Activated CD4-positive, alpha-beta T cell treated with anti-CD3 and anti-CD28 coated beads for 36 hours (primary cell): ENCODE measurements at places on chromosomes 4 and X.

- no peak for DNase-seq
Measured at GRCh38 chrX:4764888-4765287, 1051.4 kb upstream of the PRKX start.

DNA sequence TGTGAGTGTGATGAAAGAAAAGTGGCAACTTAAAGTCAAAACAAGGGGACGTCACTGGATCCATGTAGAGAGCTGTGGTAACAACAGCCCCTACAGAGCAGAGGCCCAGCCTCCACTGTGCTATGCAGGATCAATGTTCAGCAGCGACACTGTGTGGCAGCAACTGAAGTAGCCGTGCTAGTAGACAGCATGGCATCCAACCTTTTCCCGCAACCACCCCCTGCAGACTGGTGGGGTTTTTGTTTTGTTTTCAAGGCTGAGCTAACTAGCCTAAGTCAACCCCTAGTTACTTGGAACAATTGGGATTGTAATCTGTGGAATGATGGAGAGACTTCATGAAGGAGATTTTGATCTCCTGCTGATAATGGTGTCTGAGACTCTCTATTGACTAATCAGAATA lies 44.4 kb upstream of the PPARGC1A start:
- no peak for DNase-seq

DNA sequence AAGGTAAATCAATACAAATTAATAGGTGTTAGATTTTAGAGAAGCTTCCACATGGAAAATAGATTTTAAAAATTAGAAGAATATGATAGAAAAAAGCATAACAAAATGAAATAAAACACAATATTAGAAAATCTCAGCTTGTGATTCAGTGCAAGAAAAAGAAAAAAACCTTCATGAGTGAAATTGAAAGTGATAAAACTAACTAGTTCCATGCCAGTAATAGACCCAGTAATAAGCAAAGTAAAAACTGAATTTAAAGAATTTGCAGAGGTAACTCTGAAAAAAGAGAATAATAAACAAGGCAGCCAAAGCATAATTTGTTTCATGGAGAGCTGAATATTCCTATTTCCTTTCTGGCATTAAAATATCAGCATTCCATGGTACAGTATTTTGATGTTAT lies 174.3 kb upstream of the TENM3 start:
- no peak for DNase-seq

GRCh38 chr4:117908306-117909207 lies 125.7 kb upstream of the NDST3 start:
- no peak for DNase-seq

DNA sequence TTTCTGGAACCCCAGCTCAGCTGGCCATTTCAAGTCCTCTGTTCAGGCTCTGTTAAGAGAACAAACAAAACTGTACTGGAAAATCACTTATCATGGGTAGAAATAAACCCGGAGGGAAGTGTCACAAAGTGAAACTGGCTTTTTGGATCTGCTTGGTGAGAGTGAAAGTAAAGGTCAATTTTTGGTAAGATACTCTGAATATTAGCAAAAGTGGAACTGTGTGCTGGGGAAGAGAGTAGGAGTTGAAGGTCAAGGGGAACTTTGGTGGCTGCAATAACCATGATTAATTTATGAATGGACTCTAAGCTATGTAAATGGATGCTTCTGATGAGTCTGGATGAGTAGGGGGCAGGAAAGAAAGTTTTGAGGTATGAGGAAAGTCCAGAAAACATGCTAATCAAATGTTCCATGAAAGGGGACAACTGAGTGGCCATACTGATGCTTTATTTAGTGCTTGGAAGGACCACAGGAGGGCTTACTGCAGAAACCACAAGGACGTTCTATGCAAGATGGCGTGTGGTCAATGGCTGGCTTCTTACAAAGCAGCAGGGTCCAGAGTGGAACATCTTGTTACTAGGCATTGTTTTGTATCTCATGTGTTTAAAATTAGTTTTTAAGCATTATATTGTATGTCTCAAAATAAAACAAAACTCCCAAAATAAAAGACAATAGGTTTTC lies 36.8 kb upstream of the TNIP3 start:
- DNase-seq = no peak

DNA sequence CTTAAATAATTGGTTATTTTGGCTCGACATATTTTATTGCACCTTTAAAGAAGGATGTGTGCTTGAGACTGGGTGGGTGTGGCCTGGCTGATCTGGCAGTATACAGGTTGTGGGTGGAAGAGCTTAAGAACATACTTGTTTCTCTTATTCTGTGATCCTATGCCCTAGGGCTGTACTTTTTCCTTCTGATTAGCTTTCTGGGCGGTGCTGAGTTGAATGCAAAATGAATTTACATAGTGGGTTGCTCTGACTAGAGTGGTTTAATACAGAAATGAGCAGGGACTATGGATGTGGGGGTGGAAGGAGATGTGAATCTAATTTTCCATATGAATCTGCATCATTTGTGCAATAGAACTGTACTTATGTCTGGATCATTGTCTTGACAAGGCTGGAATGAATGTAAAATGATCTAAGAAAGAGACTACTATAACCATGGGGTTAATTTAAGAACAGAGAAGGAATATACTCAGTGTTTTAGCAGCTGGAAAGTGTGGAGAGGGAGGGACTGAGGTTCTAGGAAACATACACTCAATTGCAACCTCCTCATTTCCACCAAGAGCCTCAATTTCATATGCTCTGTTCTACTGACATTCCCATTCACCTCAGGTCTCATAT lies 73.7 kb downstream of the RLIM start:
- peak; percentile 15 for DNase-seq

DNA sequence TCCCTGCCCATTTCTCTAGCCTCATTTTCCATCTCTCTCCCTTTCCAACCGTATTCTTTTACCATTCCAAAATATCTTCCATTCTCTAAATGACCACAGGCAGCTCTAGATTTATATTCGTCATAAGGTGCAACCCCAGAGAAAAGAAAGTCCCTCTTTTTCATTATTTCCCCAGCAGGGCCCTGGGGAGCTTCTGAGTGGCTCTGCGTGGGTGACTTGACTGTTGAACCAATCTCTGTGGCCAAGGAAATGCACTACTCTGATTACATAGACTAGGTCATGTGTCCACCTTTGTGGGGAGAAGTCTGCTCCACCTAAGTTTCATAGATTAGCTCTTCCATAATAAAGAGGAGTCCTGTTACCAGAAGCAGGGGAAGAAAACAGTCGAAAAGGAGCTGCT lies 51.4 kb downstream of the ATOH1 start:
- no peak for DNase-seq

DNA sequence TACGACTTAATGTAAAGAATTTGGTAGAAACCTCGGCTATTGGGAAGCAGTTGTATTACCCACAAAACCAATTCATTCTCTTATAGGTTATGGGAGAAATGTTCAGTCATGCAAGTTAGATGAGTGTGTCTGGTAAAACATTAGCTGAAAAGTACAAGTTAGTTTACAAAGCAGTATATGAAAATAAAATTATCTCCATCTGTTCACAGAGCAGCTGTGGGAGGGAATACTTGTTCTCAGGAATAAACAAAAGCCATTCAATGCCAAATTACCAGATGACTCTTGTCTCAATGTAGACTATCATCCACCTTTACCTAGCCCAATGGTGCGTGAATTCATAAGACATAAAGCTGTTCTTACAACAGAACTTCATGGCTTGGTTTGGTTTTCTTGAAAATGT lies 28.6 kb downstream of the STAP1 start:
- DNase-seq = no peak

GRCh38 chr4:31104577-31104976 lies 384.4 kb downstream of the PCDH7 start:
- no peak for DNase-seq

GRCh38 chr4:38696697-38697096 lies 32.7 kb downstream of the KLF3 start:
- no peak for DNase-seq

GRCh38 chr4:118810991-118811764 lies 24.7 kb downstream of the SEC24D start:
- DNase-seq = no peak

DNA sequence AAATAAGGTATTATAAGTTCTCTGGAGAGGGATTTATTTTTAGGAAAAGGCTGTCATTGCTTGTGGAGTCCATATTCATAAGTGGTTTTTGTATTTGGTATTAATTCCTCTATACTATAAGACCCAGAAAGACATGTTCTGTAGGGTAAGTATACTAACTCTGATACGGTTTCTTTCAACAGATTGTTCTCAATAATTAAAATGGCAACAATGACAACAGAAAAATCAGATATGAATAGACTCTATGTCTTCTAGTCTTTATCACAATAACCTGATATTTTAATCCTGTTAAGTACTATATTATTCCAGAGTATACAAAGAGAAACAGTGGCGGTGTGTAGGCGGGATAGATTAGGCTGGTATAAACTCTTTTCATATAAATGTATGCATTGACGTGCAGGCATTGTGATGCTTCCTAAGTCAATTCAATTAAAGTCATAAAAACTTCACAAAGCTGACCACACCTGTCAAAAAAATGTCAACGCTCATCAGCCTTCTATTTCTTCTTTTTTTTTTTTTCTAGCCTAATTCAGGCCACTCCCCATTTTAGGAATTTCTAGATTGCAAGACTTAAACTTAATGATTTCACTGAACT lies 150.4 kb downstream of the TRIML1 start:
- DNase-seq = no peak

- no peak for DNase-seq
Measured at GRCh38 chr4:141352331-141352730, 131.6 kb downstream of the ZNF330 start.

- no peak for DNase-seq
Measured at GRCh38 chr4:122632396-122633143, 11.7 kb upstream of the IL21 start.

- no peak for DNase-seq
Measured at GRCh38 chr4:182521011-182521410, 277.8 kb downstream of the TENM3 start.

- DNase-seq = no peak
Measured at GRCh38 chr4:139229534-139230039, 50.4 kb downstream of the MGARP start.

DNA sequence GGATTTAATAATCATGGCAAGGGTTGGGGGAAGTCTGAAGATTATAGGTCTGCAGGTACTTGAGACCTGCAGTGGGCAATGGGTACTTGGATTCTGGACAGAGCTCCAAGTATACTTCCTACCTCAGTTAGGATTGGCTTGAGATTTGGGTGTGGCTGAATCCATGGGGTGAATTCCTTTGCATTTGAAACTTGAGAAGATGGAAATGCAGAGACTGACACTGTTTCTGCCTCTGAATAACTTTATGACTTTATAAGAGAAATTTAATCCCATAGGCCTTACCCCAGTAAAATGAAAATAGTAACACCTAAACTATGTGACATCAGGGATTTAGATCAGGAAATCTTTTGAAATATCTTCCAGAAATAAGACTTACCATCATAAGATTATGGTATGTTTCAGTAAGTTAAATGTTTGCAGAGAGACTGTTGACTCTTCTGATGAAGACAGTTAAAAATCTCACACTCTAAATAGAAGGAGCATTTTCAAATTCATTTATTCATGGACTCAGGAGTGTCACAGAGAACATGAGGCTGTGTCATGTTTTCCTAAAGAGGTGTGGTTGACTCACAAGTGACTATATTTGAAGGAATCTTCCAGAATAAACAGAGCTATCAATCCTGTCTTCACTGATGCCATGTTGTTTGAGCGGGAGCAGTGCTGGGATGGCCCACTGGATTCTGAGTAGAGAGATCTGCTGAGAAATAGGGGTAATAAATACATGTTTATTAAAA lies 513.5 kb upstream of the NR3C2 start:
- DNase-seq = no peak

DNA sequence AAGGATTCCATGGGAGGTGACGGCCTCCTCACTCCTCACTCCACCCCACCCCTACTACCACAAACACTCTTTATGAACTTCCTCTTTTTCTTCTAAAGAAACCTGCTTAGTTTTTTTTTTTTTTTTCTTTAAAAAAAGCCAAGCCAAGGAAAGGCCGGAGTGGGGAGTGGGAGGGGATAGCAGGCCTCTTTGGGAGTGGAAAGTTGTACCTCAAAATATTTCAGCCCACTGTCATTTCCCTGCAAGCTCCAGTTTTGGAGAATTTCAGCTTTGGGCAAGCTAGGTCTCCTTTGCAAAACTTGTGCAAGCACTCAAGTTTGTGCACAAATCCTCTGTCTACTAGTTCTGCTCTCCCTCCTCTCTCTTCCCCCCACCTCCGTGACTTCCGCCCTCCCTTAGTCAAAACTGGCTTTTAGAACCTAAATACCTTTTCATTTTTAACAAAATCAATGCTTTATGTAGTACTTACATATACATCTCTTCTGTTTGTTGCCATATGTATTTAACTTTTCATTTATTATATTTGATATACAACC lies 512 bp upstream of the ANTXR2 start:
- DNase-seq = peak; percentile 56
